ENCODE measurements at places on chromosomes 11 and 22.
A peak's percentile ranks its signal among the peaks of the same experiment; 100 is the strongest.

DNA sequence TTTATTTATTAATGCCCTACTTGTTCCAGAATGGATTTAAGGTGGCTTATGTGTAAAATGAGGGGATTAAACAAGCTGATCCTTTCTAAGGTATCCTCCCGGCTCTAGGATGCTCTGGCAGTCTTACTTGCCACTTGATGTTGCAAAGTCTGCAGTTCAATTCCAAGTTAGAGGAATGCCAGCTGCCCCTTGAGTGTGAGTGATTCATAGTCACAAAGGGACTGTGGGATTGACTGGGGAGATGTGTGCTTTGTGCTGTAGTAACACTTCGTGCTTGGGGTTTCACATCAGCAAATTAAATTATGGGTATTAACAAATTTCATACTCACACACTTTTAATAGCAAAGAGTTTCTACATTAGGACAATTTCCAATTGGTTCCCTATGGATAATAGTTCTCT, 550.8 kb upstream of the CADM1 start:
- no peak for DNase-seq

DNA sequence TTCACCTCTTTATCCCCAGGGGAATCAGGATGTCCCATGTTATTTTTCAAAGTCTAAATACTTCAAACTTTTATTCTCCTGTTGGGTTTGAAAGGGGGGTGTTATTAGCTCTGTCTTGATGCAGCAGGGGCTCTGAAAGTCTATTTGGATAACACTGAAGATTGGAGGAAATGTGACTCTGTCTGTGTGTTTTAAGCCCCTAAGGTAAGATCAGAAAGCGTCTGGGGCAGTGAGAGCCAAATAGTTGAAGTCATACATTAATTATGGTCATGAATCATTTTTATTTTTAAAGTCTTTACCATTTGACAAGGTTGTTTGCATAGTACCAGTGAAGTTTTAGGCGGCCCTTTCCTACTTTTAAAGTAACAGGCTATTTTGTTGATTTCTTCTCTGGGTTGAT, 139.0 kb downstream of the UVRAG start:
- no peak for DNase-seq

DNA sequence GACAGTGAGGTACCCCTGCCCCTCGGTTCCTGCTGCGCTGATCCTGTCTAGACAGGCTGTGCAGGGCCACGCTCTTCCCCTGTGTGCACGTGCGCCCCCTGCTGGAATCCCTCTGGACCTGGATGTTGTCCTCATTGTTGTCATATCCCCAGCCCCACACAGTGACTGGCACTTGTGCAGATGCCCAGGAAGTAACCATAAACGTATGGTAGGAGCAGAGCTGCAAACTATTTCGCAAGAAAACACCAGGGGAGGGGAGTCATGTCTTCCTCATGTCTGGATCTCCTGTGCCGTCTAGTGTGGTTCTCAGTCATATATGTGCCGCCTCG, 114.7 kb downstream of the CRYBB2 start:
- peak; percentile 77 for DNase-seq

GRCh38 chr22:37971475-37972434, 12.6 kb downstream of the SOX10 start:
- no peak for DNase-seq

GRCh38 chr11:10653946-10654810, 39.4 kb downstream of the IRAG1 start:
- peak; percentile 77 for DNase-seq

Measured in hematopoietic multipotent progenitor cell treated with erythropoietin and hydrocortisone succinate and interleukin-3 and kit ligand, for 8 days (in vitro differentiated cells).